ENCODE measurements at places on chromosomes 13 and 19. TPM values are rescaled to one million over a fixed set of nuclear protein-coding genes. Genes with fewer than 3 reads are reported as not detected.

The PRRG2 gene
- total RNA-seq: 0.83 TPM

The SHISA7 gene
- total RNA-seq: 4.0 TPM

The IPO5 gene
- 92.0 TPM for total RNA-seq

The KCNK6 gene
- 4.4 TPM for total RNA-seq

DNA sequence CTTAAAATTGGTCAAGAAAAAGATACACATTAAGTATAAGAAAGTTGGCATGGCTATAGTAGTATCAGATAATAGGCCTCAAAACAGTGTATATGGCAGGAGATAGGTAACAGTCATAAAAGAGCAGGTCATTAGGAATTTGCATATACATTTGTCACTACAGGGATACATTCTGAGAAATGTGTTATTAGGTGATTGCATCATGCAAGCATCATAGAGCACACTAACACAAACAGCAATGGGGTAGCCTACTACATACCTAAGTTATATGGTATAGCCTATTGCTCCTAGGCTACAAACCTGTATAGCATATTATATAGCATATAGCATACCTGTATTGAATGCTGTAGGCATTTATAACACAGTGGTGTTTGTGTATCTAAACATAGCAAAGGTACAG lies 6.2 kb upstream of the ZNF529 start:
- H3K27ac ChIP-seq: no peak overlapping the region
- peaks cover 26% of the 10 kb centered on the region for H3K36me3 ChIP-seq
- no peak overlapping the region for H3K4me3 ChIP-seq

DNA sequence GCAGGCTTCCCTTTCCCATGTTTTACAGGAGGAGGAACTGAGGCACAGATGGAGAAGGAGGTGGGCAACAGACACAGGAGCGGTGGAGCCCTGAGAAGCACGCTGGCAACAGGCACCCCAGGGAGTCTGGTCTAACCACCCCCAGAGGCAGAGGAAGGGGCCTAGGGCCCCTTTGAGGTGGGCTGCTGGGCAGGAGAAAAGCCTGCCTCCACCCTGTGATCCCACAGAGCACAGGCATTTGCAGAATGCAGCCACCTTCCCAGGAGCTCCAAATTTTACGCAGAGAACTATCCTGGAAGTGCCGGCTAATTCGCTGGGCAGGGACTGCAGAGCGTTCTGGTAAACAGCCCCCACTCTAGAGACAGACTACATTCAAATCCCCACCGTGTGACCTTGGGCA lies 30.4 kb downstream of the RAB20 start:
- H3K27ac ChIP-seq: no peak overlapping the region
- no peaks in the 10 kb centered on the region for H3K27me3 ChIP-seq
- H3K4me1 ChIP-seq: peaks cover 29% of the 10 kb centered on the region
- H3K36me3 ChIP-seq: no peaks in the 10 kb centered on the region
- H3K4me3 ChIP-seq: no peak overlapping the region

DNA sequence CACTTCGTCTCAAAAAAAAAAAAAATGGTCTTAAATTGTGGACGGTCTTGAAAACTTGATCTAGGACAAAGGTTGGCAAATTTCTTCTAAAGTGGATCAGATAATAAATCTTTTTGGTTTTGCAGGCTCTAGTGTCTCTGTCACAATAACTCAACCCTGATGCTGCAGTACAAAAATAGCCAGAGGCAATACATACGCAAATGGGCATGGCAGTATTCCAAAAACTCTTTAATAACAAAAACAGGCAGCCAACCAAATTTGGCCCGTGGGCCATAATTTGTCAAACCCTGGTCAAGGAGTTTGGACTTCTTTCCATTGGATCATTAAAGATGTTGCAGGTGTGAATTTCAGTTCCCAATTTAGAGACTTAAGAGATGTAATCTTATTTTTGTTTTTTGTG lies 93.5 kb upstream of the MRI1 start:
- no peak overlapping the region for H3K4me3 ChIP-seq
- H3K27ac ChIP-seq: no peak overlapping the region
- H3K27me3 ChIP-seq: no peaks in the 10 kb centered on the region
- DNase-seq: no peak
- no peaks in the 10 kb centered on the region for H3K36me3 ChIP-seq

DNA sequence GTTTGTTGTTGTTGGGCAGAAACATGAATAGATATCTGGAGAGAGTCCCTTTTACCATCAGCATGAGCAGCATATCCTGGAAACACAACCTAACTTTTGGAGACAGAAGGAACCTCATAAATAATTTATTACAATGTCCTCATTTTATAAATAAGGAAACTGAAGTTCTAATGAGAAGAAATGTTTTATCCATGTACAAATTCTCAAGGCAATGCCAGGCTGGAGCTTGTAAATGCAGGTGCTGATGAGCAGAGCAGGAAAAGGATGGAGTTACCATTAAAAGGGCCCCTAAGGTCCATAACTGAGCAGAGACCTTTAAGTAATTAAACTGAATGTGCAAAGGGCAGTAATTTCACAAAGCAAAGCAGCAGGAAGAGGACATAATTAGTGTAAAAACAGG lies 17.3 kb downstream of the LCP1 start:
- no peak overlapping the region for H3K27ac ChIP-seq
- H3K4me3 ChIP-seq: no peak overlapping the region
- DNase-seq: no peak
- no peaks in the 10 kb centered on the region for H3K36me3 ChIP-seq
- H3K27me3 ChIP-seq: no peaks in the 10 kb centered on the region
- H3K4me1 ChIP-seq: no peaks in the 10 kb centered on the region

- H3K27me3 ChIP-seq: no peaks in the 10 kb centered on the region
- H3K36me3 ChIP-seq: peaks cover 27% of the 10 kb centered on the region
- H3K4me3 ChIP-seq: peak overlapping the region; percentile 4
- peaks cover 39% of the 10 kb centered on the region for H3K4me1 ChIP-seq
- no peak overlapping the region for H3K27ac ChIP-seq
These were observed 392 bp upstream of the ARHGAP33 start for GRCh38 chr19:35775046-35775297.

DNA sequence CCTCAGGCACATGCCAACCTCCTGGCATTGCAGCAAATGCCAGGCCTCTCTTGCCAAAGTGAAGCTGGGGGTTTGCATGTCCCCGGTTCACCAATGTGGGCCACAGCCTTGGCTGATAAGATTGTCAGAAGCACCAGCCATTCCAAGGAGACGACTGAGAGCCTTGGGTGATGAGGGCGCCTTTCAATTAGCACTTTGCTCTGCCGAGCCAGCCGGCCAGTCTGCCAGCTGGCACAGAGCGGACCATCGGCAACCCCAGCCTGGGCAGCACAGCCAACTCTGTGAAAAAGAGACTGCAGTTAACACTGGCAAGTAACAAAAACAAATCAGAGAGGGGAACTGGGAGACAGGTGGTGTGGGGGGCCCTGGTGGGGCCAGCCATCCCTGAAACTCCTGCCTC lies 67.3 kb downstream of the EFNB2 start:
- peak; percentile 64 for DNase-seq
- H3K4me3 ChIP-seq: no peak overlapping the region
- peaks cover 4% of the 10 kb centered on the region for H3K27me3 ChIP-seq
- H3K4me1 ChIP-seq: peaks cover 15% of the 10 kb centered on the region

- no peak for DNase-seq
- H3K36me3 ChIP-seq: peaks cover 29% of the 10 kb centered on the region
- H3K4me3 ChIP-seq: no peak overlapping the region
- peaks cover 41% of the 10 kb centered on the region for H3K4me1 ChIP-seq
These were observed 1.2 kb upstream of the GAMT start for GRCh38 chr19:1402411-1403070.

DNA sequence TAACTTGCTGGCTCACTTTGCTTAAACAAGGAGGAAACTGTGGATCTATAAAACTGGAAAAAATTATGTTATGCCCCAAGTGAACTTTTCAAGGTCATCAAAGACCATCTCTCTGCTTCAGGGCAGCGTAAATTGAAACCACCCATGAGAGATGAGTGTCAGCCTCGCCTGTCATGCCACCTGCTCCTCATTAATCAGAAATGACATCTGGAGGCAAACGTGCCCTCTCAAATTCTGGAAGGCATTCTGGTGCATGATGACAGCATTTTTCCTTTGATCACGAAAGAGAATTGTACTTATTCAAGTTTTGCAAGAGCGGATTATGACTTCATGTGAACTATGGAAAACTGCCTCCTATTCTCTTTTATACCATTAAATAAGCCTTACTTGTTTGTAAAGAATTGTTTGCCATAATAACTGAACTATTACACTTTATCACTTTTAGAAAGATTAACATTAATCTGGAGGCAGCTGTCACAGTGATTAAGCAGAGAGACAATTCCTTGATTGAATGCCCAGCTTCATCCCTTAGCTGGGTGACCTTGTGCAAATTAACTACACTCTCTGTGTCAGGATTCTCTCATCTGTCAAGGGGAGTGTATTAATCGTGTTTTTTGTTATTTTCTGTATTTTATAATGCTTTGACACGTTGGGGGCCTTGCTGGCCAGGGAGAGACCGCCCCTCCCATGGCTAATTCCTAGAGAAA lies 17.0 kb upstream of the SACS start:
- no peak for DNase-seq
- no peaks in the 10 kb centered on the region for H3K36me3 ChIP-seq
- no peak overlapping the region for H3K4me3 ChIP-seq
- H3K27ac ChIP-seq: no peak overlapping the region
- no peaks in the 10 kb centered on the region for H3K27me3 ChIP-seq

DNA sequence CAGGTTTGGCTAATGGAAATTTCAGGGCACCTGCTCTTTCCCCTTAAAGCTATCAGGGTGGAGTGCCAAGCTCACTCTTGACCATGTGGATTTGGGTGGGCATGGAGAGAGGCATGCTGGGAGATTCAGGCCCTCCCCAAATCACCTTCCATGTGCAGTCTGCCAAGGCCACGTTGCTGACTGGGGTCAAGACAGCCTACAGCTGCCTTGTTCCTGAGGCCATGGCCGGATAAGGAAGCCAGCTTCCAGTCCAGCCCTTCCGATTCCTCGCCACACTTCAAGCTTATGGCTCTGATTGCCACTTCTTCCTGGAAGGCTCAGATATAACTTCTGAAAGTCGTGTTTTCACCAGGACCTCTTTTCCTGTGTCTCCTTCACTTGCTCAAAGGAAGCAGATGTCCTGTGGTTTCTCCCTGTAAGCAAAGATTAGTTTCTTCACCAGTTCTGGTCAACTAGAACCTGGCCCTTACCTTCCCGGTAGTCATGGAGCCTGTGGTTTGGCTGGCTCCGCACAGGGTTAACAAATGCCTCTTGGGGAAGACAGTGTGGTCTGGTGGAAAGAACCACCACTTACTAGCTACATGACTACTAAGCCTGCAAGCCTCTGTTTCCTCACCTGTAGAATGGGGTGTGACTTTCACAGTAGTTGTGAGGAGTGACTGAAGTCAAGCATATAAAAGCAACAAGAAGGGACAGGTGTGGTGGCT lies 16.1 kb upstream of the TPT1 start:
- no peak overlapping the region for H3K27ac ChIP-seq
- no peak for DNase-seq
- no peaks in the 10 kb centered on the region for H3K27me3 ChIP-seq
- H3K36me3 ChIP-seq: peaks cover 55% of the 10 kb centered on the region

DNA sequence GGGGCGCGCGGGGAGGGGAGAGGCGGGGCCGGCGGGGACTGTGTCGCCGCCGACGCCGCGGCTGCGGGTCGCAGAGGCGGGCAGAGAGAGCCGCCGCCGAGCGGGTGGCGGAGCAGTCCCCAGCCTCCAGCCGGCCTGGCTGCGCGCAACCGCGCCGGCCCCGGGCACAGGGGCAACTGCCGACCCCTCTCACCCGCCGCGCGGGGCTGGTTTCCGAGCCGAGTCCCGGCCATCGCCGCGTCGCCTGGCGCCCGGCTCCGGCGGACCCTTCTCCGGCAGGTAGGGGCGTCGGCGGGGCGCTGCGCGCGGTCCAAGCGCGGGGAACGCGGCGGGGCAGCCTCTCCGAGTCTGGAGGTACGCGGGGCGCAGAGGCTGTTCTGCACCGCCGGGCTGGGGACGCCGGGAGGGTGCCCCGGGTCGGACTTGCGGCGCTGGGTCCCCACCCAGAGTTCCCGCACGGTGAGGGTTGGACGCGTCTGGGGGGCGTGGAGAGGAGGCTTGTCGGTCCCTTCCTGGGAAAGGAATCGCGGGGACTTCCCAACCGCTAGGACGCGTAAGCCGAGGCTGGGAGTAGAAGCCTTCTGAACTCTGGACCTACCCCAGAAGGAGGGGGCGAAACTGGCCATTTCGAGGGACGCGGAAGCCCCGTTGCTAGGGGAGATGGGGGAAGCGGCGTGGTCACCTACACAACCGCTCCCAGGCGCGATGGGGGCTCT lies 133.6 kb upstream of the MYO16 start:
- H3K4me3 ChIP-seq: peak overlapping the region; percentile 63
- peaks cover 13% of the 10 kb centered on the region for H3K27me3 ChIP-seq
- no peak overlapping the region for H3K27ac ChIP-seq
- H3K4me1 ChIP-seq: peaks cover 20% of the 10 kb centered on the region
- peak; percentile 13 for DNase-seq

GRCh38 chr19:50928831-50929230 lies 17.6 kb upstream of the KLK4 start:
- no peak overlapping the region for H3K4me3 ChIP-seq
- no peak overlapping the region for H3K27ac ChIP-seq
- H3K36me3 ChIP-seq: no peaks in the 10 kb centered on the region
- DNase-seq: no peak

DNA sequence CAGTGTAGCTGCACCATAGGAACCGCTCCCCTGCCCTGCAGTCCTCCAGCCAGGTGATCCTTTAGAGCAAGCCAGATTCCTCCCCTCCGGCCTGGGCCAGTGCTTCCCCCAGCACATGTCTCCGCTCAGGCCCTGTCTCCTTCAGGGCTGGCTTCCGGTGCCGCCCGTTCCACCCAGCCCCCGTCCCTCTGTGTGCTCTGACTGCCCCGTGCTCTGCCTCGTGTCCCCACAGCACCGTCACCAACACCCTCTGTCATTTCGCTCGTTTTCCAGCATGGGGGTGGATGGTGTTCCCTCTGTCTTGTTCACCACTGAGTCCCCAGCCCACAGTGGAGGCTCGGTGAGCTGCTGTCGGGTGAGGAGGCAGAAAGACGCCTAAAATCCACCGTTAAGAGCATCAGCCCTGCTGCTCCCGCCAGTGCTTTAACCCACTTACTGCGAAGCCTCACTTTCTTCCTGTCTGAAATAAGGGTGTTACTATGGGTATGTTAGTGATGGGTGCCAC lies 54.5 kb downstream of the TSSK6 start:
- DNase-seq: no peak
- H3K4me1 ChIP-seq: peaks cover 70% of the 10 kb centered on the region

Data from spinal cord (tissue), 10 donors.